G401 (cell line): ENCODE measurements at places on chromosomes 3 and 15. TPM values are rescaled to one million over a fixed set of nuclear protein-coding genes. Genes with fewer than 3 reads are reported as not detected.

- DNase-seq: no peak
Observed at GRCh38 chr3:182869059-182869458, 75.8 kb downstream of the ATP11B start.

DNA sequence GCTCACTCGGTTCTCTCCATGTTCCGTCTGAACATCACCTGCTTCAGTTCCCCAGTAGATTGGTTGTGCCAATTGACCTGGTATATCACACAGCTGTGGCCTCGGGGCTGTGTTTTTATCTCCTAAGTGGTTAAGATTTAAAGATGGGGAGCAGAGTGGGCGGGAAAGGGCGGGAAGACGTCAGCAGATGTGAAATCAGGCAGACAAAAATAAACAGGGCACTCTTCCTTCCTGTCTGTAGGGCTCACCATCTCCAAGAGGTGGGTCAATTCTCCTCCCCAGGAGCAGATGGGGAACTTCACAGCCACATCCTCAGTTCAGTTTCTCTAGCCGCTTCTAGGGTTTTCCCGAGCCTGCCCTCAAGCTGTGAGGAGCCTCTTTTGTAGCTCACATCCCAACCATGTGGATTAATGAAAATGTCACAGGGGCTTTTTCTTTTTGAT lies 26.8 kb upstream of the LIMD1 start:
- no peak for DNase-seq

- DNase-seq: no peak
Observed at GRCh38 chr15:74983725-74984231, 11.6 kb upstream of the SCAMP5 start.

- no peak for DNase-seq
Observed at GRCh38 chr3:81871358-81872155, 110.1 kb upstream of the GBE1 start.

DNA sequence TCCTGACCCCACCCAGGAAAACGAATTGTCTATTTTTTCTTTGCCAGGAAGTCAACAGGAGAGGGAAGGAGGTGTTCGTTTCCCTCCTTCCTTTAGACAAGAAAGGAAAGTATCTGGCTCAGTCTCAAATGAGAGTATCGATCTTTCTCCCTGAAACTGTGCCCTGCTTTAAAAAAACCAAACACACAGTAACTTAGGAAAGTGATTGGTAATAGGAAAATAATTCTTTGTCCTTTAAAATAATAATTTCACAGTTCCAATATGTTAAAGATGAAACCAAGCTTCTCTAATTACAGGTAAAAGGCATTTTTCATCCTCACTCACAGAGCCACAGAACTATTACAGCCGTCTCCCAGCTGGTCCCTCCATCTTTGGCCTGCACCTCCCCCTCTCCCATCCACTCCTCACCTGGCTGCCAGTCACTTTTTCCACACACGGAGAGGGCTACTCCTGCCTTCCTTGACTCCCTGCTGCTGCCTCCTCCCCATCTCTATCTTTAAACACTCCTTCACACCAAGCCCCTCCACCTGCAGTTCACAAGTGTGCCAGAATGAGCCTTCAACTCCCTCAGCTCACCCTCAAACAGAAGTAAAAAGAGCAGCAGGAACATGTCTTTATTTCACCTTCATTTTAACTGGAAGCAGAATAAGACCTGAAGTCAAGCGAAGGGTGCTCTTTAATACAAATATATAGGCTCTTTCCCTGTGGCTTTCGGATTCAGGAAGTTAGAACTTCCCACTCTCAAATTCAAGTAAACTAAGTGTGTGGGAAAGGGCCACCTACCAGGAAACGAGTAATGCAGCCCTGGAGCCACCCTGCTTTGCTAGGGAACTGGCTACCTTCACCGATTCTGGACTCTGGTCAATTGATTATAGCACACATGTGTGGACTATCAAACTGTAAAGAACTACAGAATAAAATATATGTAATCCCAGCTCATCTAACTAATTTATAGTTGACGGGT lies 116.4 kb downstream of the SENP2 start:
- DNase-seq: peak; percentile 50

GRCh38 chr3:32481791-32482631 lies 20.6 kb downstream of the CMTM6 start:
- DNase-seq: no peak

DNA sequence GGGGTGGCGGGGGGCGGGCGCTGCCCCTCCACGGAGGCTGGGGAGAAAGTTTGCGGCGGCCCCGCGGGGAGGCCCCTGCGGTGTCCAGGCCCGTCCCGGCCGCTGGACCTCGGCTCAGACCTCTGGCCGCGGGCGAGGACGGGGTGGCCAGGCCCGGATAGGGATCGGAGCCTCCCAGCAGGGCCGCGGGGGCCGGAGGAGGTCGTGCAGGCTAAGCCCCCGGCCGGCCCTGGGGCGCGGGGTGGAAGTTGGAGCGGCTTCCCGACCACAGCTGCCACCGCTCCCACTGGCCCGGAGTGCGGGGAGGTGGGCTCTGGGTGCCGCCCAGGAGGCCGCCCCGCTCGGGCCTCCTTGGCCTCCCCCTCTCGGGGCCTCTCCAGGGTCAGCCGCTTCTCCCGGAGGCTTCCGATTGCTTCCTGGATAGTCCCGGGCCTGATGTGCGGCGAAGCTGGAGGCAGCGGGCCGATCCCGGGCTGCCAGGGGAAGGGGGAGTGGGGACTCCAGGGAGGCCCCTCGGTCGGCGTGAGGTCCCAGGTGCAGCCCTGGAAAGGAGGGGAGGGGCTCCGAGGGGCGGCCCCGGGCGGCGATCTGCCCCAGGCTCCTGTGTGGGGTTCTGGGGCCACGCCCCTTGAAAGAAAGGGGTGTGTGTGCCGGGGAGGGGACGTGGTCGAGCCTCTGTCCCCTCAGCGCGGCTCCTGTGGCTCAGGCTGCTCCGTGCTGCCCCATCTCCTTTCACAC lies 907 bp downstream of the PLXNA1 start:
- DNase-seq: no peak

The FANCD2OS gene
- not detected in 2 replicates for total RNA-seq

The TMEM158 gene
- not detected in 2 replicates for total RNA-seq

DNA sequence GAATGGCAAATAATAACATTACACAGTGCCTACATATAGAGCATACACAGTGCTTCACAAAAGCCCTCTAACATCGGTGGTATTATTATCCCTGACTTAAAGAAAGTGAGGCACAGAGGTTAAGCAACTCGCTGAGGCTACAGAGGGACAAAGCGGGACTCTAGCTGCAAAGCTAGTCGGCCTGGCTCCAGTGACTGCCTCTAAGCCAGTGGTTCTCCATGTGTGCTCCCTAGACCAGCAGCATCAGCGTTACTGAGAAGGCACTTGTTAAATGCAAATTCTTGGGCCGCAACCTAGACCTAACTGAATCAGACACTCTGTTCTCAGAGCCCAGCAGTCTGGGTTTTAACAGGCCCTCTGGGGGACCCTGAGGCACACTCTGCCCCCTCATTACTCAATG lies 33.1 kb upstream of the LIPC start:
- DNase-seq: no peak

DNA sequence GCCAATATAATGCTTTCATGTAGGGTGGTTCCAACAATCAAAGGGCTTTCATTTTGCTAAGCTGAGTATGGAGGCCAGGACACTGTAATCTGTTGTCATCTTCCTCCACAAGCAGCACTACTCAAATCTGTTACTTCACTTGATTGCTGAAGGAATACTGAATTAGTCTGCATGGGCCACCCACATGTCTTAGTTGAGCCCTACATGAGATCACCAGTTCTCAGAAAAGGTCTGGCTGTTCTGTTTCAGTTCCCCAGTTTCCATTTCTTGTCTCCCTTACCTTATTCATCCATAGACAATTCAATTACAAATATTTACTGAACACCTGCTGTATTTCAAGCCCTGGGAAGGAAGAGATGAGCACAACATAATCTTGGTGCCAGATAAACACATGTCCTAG lies 119.2 kb downstream of the FHIT start:
- no peak for DNase-seq

GRCh38 chr15:79394231-79394630 lies 37.9 kb upstream of the MINAR1 start:
- DNase-seq: no peak

DNA sequence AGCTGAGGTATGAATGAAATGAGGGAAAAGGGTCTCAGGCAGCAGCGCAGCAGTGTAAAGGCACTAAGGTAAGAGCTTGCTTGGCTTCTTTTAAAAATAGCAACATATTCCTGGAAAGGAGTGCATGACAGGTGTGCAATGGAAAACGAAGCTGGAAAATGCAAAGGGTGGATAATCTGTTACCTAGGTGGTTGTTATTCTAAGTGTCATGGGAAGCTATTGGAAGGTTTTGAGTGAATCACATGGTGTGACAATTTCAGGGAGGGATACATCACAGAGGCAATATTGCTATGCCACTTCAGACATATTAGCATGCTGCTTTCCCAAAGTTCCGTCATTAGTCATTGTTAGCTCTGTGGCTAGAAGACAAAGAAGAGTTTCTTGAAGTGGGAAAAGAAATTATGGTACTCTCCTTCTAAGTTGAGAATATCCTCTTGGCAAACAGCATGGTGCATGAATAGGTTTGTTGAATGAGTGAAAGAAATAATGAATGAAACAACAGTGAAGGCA lies 28.7 kb upstream of the TMEM45A start:
- DNase-seq: no peak

GRCh38 chr15:57561041-57561711 lies 30.5 kb upstream of the MYZAP start:
- DNase-seq: peak; percentile 87

The ZNF860 gene
- total RNA-seq: 4.1 and 8.1 TPM in 2 replicates

DNA sequence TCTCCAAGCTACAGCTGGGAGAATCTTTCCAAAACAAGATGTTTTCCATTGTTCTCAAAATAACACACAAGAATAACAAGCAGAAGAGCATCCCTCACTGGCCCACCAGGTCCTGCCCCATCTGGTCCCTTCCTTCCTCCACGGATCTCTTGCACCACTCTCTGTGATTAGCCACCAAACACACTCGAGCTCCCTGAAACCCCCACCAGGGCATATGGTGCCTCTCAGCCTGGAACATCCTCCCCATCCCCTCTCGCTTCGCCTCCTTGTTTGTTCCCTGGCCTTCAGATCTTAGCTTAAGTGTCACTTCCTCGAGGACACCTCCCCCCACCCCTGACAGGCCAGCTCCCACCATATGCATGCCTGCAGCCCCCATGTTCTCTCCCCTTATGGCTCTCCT lies 496.6 kb upstream of the PROK2 start:
- no peak for DNase-seq

DNA sequence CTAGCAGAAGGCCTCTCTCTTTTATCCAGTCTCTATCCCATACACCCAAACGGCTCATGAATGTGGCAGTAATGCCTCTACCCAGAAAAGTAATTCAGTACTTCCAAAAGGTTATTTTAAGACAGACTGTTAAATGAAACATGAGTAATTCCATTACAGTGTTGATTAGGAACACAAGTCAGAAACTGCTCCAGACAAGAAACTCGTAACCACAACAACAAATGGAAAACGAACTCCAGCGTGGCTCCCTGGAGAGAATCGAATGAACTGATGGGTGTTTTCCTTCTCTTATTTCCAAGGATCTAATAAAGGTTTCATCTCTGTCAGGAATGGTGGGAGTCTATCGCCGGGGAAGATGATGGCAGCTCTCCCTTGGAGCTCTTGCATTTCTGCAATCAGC lies 228.4 kb downstream of the MAGI1 start:
- DNase-seq: no peak

GRCh38 chr3:59606638-59607266 lies 556.9 kb upstream of the CFAP20DC start:
- DNase-seq: no peak

GRCh38 chr3:107753494-107753893 lies 230.7 kb downstream of the BBX start:
- peak; percentile 63 for DNase-seq

DNA sequence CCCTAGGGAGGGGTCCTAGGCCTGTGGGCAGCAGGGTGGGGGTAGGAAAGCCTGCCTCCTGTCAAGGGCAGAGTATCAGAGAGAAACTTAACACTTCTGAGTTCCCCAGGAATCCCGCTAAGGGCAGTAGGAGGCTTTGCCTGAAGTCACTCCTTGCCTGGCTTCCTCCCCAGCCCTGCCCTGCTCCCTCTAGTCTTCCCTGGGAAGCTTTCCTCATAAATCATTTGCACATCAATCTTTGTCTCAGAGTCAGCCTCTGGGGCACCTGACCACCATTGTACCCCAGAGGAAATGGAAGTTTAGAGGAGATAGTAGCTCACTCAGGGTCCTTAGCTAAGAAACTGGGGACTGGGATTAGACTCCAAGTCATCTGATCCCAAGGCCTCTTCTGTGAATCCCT lies 129.4 kb upstream of the TLE3 start:
- DNase-seq: no peak

GRCh38 chr15:83283813-83284558 lies 478 bp downstream of the BNC1 start:
- DNase-seq: no peak

DNA sequence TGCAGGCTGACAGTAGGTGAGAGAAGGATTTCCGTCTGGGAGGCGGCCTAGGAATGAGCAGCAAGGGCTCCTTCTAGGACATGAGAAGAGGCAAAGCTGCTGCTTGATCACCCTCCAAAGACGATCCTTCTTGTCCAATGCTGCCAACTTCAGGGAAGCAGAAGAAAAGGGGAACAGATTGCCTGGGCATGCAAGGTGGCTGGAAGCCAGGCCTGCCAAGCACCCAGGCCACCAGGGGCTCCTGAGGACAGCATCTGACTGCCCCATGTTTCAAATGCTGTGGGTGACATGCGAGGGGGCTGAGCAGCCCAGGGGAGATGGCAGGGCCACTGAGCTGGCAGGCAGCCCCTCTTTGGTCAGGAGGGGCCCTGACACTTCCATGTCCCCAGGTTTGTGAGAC lies 3.3 kb upstream of the GRIP2 start:
- peak; percentile 75 for DNase-seq

DNA sequence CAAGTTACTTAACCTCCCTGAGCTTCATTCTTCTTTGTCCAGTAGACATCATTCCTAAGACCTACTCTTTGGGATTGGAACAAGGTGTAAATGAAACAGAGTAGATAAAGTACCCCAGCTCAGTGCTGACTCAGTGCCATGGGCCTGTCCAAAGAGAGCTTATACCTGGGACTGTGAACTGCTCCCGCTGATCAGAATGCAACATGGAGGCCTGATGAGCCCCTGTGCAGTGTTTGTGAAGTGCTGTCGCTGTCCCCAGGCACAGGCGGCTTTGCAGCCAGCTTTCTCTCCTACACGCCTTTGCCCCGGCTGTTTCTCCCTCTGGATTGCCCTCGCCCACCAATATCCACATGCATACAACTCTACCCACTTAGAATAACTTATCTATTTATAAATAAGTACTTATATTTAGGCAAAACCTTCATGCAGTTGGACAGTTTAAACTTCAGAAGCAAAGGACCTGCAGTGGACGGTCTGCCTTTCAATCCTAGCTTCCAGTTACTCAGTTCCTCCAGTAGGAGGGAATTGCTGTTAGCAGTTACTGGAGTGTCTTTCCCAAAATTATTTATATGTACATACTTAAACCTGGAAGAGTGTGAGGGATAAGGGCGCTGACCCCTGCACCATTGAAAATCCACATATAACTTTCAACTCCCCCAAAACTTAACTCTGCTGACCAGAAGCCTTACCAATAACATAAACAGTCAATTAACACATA lies 80.0 kb downstream of the CORO2B start:
- peak; percentile 54 for DNase-seq

The EPHB1 gene
- not detected in 2 replicates for total RNA-seq

The MCF2L2 gene
- 0.31 and 2.6 TPM in 2 replicates for total RNA-seq
